SJSA1 (cell line): ENCODE measurements at places on chromosomes 1 and 21. TPM values are rescaled to one million over a fixed set of nuclear protein-coding genes. Genes with fewer than 3 reads are reported as not detected.

The CD244 gene
- not detected in 2 replicates for total RNA-seq

DNA sequence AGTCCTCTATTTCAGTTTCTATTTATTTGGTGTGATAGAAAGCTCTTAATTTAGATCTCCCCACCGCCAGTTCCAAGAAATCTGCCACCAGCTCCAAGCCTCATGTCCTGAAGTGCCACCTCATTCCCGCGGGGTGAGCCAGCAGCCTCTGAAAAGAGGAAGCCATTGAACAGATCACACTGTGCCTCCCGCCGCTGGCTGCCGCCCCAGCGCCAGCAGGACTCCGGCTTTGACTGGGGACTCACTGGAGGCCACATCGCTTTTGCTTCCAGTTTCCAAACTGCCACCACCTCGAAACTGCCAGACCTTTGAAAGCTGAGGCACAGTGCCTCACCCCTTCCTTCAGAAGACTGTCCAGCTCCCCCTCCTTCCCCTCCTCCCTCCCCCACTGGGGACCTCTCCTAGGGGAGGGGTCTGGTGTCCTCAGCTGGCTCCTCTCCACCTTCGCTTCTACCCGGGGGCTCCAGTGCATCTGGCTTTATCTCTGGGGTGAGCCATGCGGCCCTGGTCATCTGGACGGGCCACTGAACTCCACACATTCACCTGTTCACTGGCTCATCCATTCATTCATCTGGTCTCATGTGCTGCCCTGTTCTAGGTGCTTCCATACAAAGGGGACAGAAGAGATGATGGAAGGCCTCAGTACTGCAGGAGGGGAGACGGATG is 58.9 kb downstream of the VPS26C start:
- no peak for DNase-seq

The ATP1A2 gene
- total RNA-seq, result 1.2 TPM in 1 of 2 replicates, not detected in the other

- no peak for DNase-seq
These were observed 49.9 kb upstream of the GUCA2A start for GRCh38 chr1:42214447-42214871.

- peak; percentile 48 for DNase-seq
These were observed 7.5 kb upstream of the WNT3A start for GRCh38 chr1:227999056-227999930.

DNA sequence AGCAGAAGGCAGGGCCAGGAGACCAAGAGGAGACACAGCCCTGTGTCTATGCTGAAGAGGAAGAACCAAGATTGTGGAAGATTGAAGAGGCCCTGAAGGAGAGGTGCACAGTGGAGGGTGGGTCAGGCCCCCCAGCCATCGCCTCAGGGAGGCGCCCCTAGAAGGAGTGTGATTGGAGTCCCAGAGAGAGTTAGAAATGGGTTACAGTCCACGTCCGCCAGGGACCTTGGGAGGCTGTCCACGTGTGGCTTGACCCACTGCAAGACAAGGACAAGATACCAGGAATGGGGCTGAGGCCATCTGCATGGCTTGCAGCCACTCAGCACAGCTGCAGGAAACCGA is 375.1 kb downstream of the NPHP4 start:
- no peak for DNase-seq

DNA sequence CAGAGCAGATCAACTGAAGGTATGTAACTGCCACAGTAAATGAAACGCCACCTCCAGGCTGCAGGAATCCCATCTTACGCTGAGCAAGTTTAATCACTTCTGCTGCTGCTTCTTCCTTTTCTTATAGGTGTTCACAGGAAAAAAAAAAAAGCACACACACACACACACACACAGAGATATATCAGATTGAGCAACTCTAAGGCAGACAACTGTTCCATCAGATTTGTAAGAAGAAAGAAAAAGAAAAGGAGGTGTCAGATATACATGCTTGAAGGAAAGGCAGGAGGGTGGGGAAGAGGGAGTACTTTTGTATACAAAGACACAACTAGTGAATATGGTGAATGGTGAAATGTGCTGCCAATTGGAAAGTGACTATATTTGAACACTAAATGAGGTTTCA is 28.6 kb downstream of the DSTYK start:
- DNase-seq, result no peak

The LCE2A gene
- total RNA-seq, result not detected in 2 replicates
